ENCODE measurements at places on chromosomes 3 and 15.

GRCh38 chr3:35675621-35676020 lies 36.3 kb downstream of the ARPP21 start:
- no peak for DNase-seq

- DNase-seq: no peak
These were observed 63.4 kb upstream of the LINGO1 start for GRCh38 chr15:77695961-77696582.

GRCh38 chr3:53682807-53683206 lies 163.4 kb downstream of the CHDH start:
- DNase-seq: no peak

GRCh38 chr3:111939873-111940272 lies 39.0 kb upstream of the ABHD10 start:
- DNase-seq: no peak

GRCh38 chr3:141401573-141402475 lies 33.5 kb downstream of the ZBTB38 start:
- DNase-seq: no peak

DNA sequence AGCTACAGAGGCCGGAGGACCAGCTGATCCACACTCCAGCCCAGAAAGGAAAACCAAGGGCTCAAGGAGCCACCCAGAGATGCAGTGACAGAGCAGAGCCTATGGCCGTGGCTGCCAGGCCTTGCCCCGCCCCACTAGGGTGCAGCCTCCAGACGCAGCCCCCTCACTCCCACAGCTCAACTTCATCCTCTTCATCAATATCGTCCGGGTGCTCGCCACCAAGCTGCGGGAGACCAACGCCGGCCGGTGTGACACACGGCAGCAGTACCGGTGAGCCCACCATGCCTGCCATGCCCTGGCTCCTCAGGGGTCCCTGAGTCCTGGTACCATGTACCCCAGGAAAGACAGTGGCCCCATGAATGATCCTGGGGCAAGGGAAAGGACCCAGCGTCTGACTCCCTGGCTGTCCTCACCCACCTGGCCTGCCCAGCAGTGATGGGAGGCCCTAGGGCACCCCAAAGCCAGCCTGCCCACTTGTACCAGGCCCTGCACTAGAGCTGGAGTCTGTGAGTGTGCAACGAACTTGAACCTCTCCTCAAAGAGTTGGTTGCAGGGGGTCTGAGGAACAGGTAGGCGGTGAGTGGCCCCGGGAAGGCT lies 24.2 kb downstream of the PTH1R start:
- DNase-seq: no peak

GRCh38 chr3:193335031-193335430 lies 43.5 kb downstream of the ATP13A5 start:
- no peak for DNase-seq

GRCh38 chr15:70912187-70912586 lies 19.6 kb downstream of the LRRC49 start:
- no peak for DNase-seq
